ENCODE measurements at places on chromosomes 2 and 18.
A peak's percentile ranks its signal among the peaks of the same experiment; 100 is the strongest.

GRCh38 chr2:112706170-112706664 lies 14.6 kb upstream of the NT5DC4 start:
- peak; percentile 82 for DNase-seq

DNA sequence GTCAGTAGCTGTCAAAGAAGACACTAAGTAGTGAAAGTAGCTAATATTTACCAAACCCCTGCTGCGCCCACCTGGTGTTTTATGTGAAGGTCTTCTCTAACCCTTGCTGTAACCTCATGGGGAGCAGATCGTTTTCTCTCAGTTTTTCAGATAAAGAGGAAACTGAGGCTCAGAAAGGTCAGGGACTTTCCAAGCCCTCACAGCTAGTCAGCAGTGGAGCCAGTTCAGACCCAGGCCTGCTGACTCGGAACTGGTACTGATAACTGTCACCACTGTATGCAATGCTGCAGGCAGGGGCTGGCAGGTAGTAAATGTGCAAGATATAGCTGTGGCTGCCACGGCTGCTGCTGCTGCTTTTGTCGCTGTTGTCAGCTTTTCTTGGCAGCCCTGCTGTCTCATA lies 69.1 kb downstream of the LRRFIP1 start:
- no peak for DNase-seq

DNA sequence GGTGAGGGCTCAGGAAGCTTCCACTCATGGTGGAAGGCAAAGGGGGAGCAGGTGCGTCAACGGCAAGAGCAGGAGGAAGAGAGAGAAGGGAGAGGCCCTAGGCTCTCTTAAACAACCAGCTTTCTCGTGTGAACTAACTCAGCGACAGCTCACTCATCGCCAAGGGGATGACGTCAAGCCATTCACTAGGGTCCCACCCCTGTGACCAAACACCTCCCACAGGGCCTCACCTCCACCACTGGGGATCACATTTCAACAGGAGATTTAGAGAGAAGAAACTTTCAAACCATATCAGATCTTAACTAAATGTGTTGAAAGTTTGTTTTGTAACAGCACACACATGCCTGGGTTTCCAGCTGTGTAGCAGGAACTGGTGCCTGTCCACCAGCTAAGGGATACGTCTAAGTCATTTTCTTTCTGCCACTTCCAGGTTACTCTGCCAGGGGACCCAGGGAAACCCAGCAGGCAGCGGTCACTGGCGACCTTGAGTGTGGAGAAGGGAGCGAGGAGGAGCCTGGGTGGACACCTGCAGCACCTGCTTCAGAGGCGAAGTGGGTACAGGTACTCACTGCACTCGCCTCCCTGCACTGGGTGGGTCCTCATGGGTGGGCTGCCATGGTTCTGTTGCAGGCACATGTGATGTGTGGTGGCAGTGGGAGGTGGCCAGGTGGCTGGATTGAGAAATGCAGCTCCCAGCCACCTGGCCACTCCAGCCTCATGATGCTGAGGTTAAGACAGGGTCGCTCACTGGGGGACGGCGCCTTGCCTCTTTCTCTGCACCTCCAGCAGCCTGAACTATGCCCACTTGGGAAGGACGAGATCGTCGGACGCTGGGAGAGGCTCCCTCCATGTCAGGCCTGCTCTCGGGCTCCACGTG lies 8.4 kb upstream of the GPC1 start:
- DNase-seq, result no peak

- no peak for DNase-seq
Measured at GRCh38 chr2:69766014-69766413, 24.1 kb downstream of the ANXA4 start.

- no peak for DNase-seq
Measured at GRCh38 chr2:9087121-9087681, 83.7 kb upstream of the MBOAT2 start.

DNA sequence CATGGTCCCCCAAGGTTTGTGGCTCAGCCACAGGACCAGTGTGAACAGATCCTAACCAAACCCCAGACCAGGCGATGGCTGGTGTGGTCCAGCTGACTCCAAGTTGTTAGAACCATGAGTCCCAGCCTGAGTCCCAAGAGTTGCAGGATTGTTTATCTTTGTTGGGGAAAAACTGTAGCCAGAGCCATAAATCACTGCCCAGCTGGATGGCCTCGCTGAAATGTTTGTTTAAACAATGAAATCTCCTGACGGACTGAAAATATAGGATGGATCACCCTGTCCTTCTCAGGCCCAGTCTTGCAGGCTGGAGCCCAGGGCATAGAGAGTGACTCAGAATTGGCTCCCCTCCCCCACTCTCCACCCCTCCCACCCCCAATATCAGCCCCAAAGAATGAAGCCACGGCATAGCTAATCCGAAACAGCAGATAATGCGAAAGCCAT lies 36.4 kb downstream of the PKDCC start:
- no peak for DNase-seq

GRCh38 chr2:60899230-60899891 lies 18.0 kb downstream of the REL start:
- no peak for DNase-seq

GRCh38 chr2:68385220-68385906 lies 20.3 kb downstream of the PLEK start:
- no peak for DNase-seq

DNA sequence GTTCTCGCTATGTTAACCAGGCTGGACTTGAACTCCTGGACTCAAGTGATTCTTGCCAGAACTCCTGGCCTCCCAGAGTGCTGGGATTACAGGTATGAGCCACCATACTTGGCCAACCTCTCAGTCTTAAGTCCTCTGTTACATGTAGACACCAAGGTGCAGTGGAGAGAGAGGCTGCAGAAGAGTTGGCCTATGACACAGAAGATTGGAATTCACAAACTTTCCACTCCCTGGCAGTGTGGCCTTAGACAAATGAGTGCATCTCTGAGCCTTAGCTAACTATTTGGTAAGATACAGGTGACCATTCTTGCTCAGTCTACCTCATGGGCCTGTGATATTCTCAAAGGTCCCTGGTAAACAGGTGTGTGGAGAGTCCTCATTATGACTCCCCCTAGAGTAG lies 159.7 kb downstream of the MYCN start:
- DNase-seq, result no peak

DNA sequence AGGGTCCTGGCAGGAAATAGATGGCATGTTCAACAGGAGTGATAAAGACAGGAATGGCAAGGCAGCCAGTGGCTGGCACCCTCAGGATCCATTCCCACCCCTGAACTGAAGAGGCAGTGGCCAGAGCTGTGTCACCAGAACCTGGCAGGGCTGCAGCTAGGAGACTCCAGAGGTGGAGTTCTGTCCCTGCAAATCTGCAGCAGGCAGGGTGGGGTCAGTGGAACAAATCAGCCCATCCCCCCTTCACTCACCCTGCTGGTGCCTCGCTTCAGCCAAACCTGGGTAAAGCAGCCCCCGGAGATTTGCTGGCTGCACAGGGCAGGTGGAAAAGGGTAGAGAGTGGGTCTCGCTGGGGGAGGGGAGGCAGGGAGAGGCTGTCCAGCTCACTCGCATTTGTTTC lies 12.7 kb downstream of the INPP5D start:
- no peak for DNase-seq

DNA sequence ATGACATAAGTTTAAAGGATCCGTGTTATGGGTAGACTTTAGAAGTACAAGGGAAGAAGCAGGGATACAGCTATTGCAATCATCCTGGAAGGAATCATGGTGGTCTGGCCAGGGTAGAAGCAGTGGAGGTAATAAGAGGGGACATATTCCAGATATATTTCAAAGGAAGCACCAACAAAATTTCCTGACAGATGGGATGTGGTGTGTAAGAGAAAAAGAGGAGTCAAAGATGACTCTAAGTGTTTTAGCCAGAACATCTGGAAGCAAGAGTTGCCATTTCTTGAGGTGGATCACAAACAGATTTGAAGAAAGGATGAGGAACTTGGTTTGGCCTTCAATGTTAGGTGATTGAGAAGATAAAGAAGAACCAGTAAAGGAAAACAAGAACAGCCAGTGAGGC lies 133.1 kb upstream of the CTAGE1 start:
- DNase-seq, result no peak

- DNase-seq, result no peak
Measured at GRCh38 chr2:190911813-190912212, 31.2 kb downstream of the GLS start.

DNA sequence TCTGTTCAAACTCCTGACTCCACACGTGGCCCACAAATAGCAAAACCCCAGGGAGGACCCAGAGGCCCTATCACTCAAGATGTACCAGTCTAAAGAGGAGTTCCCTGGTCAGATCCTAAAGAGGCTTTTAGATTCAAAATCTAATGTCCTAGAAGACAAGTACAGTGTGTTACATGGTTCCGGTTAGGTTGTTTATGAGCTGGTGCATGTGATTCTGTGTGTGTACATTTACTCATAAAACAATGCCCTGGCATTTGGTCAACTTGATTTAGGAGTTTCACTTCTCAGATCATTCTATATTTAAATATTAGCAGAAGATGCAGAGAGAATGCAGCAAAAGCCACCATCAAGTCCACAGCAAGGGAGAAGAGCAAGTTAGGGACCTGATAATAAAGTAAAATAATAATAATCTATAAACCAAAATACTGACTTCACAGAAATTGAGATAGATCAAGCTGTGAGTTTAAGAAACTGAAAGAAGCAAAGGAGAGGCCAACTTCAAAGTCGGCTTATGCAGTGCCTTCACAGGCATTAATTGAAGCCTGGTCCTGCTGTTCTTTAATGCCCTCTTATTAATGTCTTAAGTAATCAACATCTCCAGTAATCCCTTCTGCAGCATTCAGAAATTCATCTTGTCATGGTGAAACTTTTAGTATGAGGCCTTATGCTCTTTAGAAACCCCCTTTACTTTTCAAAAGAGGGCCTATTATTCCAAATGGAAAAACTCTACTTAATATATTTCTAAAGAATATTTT lies 4.2 kb upstream of the AP1S3 start:
- DNase-seq, result no peak

GRCh38 chr2:88058191-88058590 lies 2.6 kb upstream of the KRCC1 start:
- no peak for DNase-seq

DNA sequence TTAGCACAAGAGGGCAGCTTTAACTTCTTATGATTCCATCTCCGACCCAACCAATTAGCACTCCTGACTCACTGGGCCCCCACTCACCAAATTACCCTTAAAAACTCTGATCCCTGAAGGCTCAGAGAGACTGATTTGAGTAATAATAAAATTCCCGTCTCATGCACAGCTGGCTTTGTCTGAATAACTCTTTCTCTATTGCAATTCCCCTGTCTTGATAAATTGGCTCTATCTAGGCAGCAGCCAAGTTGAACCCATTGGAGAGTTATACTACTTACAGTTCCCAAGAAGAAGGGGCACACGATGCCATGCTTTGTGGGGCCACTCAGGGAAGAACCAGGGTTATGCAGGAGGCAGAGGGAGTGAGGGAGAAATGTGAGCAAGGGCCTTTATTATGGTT lies 632.8 kb downstream of the TSN start:
- no peak for DNase-seq
